ENCODE measurements at places on chromosomes 5 and 9.

DNA sequence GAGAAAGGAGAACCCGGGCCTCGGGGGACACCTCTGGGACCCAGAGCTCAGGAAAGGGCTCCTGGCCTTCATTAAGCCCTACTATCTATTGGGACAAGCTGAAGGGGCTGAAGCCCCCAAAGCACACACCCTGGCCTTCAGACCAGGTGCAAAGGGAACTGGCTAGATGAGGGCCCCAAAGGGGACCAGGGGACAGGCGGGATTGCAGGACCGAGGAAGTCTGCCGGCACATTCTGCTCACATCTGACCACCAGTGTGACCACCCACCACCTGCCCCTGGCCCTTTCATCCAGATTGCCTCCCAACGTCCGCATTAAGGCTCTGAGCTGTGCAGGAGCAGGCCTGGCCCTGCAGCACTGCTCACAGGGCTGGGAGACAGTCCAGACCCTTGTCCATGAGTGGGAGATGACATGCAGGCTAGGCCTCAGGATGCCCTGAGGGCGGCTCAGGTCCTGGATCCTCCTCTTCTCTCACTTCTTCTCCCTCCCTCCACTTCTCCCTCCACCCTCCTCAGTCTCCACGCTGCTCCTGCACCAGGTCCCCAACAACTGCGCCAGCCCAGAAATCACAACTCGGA lies 19.2 kb downstream of the PSD2 start:
- DNase-seq = no peak

DNA sequence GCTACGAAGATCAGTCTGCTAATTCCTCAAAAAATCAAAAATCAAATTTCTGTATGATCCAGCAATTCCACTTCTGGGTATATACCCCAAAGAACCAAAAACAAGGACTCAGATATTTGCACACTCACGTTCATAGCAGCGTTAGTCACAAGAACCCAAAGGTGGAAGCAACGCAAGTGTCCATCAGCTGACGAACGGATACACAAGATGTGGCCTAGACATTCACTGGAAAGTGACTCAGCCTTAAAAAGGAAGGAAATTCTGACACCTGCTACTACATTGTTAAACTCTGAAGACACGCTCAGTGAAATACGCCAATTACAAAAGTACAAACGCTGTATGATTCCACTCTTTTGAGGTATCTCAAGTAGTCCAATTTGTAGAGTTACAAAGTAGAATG lies 93.3 kb downstream of the OTULIN start:
- no peak for DNase-seq

DNA sequence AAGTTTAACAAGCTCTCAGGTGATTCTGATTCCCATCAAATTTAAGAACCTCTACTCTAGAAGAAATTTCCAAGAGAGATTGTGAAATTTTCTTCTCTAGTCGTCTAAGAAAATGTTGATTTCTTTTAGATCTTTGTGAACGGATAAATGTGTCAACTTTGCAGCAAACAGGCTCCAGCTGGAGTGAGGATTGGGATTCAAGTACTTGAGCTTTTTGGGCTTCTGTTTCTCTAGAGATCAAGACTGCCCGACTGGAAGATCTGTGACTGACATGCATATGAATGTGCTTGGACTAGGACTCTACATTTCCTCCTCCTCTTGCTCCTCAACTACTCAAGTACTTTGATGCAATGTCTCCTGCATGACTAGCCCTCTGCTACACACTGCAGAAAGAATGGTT lies 388.3 kb downstream of the TMEM38B start:
- DNase-seq = no peak

GRCh38 chr5:38535248-38535750 lies 21.1 kb downstream of the LIFR start:
- no peak for DNase-seq

DNA sequence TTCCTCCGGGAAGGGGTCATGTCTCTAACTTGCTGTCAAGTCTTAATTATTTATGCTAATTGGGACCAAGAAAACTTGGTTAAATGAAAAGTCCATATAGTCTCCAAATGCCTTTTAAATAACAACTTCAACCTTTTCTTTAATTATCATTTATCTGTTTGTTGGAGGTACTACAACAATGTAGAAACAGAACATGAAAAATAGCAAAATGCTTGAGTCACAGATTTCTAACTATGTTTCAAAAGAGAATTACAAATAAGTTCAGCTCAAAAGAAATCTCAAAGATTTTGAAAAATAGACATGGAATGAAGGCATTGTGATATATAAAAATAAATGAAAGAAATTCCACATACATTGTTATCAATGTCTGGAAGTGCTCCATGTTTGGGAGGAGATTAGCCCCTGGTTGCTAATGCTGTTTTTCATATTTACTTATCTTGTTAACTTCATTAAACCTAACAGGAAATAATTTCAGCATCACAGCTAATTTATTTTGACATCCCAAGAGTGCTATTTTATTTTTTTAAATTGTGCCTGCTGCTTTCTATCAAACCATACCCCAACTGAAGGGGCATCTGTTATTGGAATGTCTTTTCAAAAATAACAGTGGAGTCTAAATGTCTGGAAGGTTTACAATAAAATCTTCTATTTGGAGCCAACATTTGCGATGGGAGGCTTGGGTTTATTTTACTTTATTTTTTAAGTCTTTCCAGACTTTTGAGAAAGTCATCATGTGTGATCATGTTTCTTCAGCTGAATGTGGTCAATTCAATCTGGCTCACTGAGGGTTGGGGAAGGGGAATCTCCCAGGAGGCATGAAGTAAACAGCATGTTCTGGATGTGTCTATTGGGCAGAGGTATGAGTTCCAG lies 53.1 kb upstream of the ANKRD55 start:
- no peak for DNase-seq
